Lung (tissue), 17 donors: ENCODE measurements at places on chromosomes 5 and 9. TPM values are rescaled to one million over a fixed set of nuclear protein-coding genes. Genes with fewer than 3 reads are reported as not detected.
A peak's percentile ranks its signal among the peaks of the same experiment; 100 is the strongest.

The PAEP gene
- total RNA-seq: not detected

The IL11RA gene
- 30.5 TPM for total RNA-seq

The EQTN gene
- total RNA-seq: 1.5 TPM

The STING1 gene
- 144 TPM for total RNA-seq

The GPR151 gene
- not detected for total RNA-seq

The SAXO1 gene
- total RNA-seq: 0.54 TPM

The TNFSF8 gene
- total RNA-seq: 1.9 TPM

The SLC1A1 gene
- total RNA-seq: 13.8 TPM

The TAS2R1 gene
- total RNA-seq: 0.85 TPM

The PIK3R1 gene
- total RNA-seq: 128 TPM

The SMAD5 gene
- 67.0 TPM for total RNA-seq

The DBH gene
- 0.06 TPM for total RNA-seq

The FBLL1 gene
- 0.31 TPM for total RNA-seq

The DDX4 gene
- not detected for total RNA-seq

The BTNL3 gene
- not detected for total RNA-seq

The SLC34A1 gene
- not detected for total RNA-seq

The PCDHB10 gene
- 6.3 TPM for total RNA-seq

GRCh38 chr5:50415912-50416311 is 25.2 kb downstream of the EMB start:
- no peak for DNase-seq

- peak; percentile 30 for DNase-seq
These were observed 650 bp downstream of the MRRF start for GRCh38 chr9:122265149-122265915.

DNA sequence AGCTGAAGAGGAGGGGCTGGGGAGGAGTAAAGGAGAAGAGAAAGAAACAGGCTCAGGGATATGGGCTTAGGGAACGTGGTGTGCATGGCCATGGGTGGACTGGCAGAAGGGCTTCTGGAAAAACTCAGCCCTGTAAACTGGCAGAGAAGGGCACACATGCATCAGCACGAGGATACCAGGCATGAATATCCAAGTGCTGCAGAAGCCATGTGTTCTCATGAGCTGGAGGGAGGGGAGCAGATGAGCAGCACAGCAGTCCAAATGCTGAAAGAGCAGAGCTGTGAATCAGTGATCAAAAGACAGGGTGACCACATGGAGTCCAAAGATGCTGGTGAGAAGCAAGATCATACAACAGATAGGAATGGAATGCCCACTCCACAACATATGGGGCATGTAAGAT is 72.3 kb downstream of the SEMA5A start:
- no peak for DNase-seq

GRCh38 chr5:75048457-75048953 is 3.9 kb downstream of the GCNT4 start:
- no peak for DNase-seq

- no peak for DNase-seq
These were observed 13.6 kb downstream of the PTPDC1 start for GRCh38 chr9:94097788-94098414.

DNA sequence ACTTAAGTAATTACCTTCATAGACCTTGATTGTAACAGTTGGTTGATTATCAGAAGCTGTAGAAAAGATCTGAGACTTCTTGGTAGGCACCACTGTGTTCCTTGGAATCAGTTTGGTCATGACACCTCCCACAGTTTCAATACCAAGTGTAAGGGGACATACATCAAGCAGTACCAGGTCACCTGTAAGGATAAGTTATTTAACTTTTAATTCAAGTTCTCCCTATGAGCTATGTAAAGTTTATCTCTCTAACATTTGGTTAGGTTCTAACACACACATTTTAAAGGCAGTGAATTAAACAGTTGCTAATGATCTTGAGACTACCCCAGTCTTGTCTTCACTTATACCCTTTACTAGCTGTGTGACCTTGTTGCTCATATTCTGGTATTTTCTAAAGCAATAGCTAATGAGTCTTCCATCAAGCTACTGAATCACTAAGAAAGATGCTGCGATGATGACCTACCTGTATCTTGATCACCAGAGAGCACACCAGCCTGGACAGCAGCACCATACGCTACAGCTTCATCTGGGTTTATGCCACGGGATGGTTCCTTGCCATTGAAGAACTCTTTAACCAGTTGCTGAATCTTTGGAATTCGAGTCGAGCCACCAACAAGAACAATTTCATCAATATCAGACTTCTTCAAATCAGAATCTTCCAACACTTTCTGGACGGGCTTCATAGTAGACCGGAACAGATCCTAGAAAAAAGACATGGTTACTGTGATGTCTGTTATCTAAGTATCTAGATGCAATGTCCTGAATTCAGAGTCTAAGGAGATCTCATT is 2.8 kb downstream of the HSPA5 start:
- DNase-seq: no peak

GRCh38 chr9:134014946-134015345 is 10.3 kb upstream of the BRD3OS start:
- no peak for DNase-seq

DNA sequence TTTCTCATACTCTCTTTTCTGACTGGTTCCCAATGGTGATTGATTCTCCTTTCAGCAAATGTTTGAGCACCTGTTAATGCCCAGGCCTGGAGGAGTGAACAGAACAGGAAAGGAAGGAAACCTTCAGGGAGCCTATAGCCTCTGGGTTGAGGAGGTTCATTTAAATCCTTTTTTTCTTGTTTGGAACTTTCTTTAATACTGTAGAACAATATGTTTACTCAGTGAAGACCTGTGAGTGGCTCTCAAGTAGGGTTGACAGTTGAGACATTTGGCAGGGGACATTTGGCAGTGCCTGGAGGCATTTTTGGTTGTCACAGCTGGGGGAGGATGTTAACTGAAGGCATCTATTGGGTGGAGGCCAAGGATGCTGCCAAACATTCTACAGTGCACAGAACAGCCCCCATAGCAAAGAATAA is 6.1 kb upstream of the FAM120AOS start:
- no peak for DNase-seq

- no peak for DNase-seq
These were observed 706.6 kb downstream of the EFNA5 start for GRCh38 chr5:106964132-106964531.

GRCh38 chr9:87236546-87236945 is 261.1 kb upstream of the DAPK1 start:
- DNase-seq: no peak

DNA sequence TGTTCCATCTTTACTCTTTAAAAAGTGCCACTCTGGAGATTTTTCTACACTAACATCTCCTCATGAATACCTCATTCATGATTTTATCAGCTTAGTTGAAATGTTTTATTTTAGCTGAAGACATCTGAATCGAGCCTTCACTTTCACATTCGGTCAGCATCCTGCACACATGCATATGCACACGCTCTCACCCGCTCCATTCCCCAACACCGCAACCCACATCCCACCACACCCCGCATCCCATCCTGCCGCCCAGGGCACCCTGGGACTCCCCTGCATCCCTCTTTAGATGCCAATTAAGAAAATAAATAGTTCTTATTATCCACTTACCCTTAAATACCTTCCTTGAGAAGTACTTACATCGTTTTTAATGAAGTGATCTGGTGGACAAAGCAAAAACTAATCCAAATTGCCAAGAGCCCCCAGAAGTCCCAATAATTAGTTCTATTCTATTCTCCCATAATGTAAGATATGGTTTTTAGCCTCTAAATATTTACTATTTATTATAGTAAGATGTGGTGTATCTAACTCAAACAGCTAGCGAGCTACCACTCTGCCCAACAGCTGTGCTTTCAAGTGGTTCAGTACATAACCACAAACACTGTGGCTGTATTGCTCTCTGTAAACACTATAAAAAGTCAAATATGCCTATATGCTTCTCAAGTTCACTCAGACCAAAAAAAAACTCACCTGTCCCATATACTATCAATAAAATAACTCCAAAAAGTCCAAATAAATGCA is 38.2 kb downstream of the GZMK start:
- no peak for DNase-seq

DNA sequence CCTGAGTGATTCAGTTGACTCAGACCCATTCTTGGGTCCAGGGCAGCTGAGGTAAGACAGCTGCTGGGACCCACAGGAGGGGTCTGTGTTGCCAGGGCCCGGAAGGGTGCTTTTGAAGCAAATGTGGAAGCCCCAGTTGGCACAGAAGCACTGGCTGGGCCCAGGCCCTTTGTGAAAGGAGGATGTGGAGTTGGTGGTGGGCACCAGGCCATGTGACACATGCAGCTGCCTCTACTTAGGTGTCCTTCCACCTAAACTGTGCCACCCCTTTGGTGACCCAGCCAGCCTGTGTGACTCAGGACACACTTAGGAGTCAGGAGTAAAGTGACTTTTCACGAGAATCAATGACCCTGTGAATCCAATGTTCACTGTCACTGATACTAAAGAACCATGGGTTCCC is 114.3 kb upstream of the SLC25A48 start:
- no peak for DNase-seq

GRCh38 chr5:112136773-112137172 is 282.3 kb downstream of the EPB41L4A start:
- no peak for DNase-seq

GRCh38 chr5:69493396-69494133 is 975 bp downstream of the OCLN start:
- DNase-seq: no peak

DNA sequence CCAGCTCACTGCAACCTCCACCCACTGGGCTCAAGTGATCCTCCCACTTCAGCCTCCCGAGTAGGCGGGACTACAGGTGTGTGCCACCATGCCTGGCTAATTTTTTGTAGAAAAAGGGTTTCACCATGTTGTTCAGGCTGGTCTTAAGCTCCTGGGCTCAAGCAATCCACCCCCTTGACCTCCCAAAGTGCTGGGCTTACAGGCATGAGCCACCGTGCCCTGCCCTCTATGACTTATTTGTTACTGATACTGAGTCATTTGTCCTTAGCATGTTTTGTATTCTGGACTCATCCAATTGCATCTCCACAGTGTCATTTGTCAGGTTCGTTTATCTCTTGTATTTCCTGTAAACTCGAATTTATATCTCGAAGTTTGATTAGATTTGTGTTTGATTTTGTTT is 2.7 kb upstream of the ITK start:
- no peak for DNase-seq

GRCh38 chr5:173484569-173484968 is 131.9 kb downstream of the BOD1 start:
- DNase-seq: no peak

DNA sequence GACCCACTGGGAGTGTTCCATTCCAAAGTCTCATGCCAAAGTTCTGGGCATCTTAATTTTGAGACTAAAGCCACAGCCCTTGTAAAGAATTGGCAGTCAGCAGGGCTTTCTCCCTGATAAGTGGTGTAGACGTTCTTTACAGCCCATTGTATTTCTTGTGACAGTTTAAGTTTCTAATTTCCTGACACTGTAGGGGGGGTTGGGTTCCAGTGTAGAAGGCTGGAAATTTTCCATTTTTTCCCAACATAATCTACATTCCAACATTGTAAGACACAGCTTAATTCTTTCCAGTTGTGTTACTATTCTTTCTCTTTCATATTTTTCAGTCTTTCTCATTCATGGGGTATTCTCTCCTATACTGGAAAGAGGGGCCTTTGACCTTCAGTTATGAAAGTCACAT is 121.1 kb downstream of the FBXL7 start:
- DNase-seq: no peak

- no peak for DNase-seq
These were observed 73.5 kb downstream of the MFAP3 start for GRCh38 chr5:154112255-154112654.

DNA sequence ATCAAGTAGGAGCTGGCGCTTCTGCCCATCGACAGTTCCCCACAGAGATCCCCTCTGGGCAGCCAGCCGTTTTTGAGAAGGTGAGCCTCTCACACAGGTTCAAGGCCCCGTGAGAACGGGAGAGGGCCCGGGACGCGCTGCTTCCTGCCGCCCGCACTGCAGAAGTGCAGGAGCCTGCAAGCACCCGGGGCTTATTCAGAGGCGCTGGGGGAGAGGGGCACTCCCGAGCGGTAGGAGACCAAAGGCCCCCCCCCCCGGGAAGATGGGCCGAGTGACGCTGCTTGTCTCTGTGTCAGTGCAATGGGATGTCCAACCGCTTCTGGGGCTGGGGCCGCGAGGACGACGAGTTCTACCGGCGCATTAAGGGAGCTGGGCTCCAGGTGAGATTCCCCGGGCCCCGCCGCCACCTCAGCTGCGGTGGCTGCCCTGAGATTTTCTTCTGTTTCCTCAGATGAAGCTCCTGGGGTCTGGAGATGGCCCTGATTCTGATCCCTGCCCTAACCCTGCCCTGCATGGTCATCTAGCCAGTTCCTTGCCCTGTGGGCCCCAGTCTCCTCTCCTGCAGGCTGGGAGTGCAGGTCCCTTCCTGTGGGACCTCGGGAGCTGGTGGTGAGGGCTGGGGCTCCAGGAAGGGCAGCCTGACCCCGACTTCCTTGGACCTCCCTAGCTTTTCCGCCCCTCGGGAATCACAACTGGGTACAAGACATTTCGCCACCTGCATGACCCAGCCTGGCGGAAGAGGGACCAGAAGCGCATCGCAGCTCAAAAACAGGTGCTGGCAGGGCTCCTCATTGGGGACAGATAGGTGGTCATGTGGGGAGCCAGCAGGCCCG is 8.5 kb downstream of the B4GALT7 start:
- DNase-seq: no peak

DNA sequence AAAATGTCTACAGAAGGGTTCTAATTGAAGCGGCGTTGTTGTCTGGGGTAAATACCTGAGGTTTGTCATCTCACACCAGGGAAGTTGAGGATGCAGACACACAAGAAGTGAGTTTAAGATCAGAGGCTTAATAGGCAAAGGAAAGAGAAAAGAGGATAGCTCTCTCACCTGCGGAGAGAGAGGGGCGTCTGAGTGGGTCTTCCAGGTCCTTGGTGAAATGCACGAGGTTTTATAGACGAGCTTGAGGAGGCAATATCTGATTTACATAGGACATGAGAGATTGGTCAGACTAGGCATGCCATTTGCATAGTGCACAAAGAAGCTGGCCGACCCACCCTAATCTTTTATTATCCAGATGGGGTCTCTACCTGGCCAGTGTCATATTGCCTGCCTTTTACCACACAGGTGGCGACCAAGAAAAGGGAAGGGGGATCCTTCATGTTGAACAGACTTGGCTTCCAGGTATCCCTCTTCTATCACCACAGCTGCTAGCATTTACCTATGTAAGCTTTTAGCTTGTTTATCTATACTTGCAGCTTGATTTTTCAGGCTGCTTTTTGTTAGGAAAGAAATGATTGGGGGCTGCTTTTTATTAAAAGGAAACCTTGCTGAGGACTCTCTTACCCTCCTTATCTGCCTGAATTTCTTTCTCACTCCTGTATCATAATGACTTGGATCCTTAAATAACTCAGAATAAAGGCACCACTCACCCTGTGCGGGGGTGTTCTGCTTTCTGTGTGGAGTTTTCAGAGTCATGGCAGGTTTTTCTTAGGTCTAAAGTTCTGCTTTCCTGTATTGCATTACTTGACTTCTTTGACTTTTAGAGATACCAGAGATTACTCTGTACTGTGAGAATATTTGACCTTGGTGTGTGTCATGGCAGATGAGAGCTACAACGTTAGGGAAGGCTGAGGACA is 9.4 kb upstream of the GLT6D1 start:
- DNase-seq: no peak
